Upper lobe of right lung (tissue), 1 donor: ENCODE measurements at places on chromosomes 3 and 15. TPM values are rescaled to one million over a fixed set of nuclear protein-coding genes. Genes with fewer than 3 reads are reported as not detected.

Gene LCTL
- not detected for total RNA-seq

- DNase-seq = no peak
- no peaks in the 10 kb centered on the region for H3K27me3 ChIP-seq
- H3K4me1 ChIP-seq = peaks cover 4% of the 10 kb centered on the region
- H3K4me3 ChIP-seq = no peak overlapping the region
- H3K36me3 ChIP-seq = no peaks in the 10 kb centered on the region
Observed at GRCh38 chr3:187567661-187568121, 102.5 kb downstream of the SST start.

DNA sequence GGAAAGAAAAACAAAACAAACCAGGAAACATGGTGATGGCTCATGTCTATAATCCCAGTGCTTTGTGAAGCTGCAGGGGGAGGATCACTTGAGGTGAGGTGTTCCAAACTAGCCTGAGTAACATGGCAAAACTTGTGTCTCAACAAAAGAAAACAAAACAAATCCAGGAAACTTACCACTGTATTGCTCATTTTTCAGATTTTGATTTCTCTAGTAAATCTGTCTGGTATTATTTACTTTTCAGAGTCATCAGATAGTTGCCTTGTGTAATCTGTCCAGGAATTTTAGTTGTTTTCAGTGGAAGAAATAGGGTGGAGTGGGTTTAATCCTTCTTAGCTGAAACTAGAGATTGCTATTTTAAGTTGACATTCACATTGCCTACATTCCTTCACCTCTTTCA lies 91.8 kb upstream of the ALCAM start:
- H3K4me1 ChIP-seq = no peaks in the 10 kb centered on the region
- no peak overlapping the region for H3K4me3 ChIP-seq
- no peak overlapping the region for H3K27ac ChIP-seq
- H3K36me3 ChIP-seq = no peaks in the 10 kb centered on the region
- H3K27me3 ChIP-seq = no peaks in the 10 kb centered on the region

DNA sequence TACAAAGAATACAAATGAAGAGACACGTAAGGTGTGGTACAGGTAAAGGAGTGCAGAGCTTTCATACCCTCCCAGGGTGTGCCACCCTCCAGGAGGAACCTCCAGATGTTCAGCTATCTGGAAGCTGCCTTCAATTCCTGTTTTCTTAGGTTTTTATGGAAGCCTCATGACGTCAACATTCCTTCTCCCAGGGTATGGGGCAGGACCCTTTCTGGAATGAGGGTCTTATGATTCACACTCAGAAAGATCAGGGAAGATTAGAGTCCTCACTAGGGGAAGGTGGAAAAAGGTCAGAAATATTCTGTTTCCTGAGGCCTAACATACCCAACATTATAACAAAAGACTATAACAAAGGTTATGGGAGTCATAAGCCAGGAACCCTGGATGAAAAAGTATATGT lies 99.8 kb upstream of the PLCL2 start:
- H3K4me3 ChIP-seq = no peak overlapping the region
- no peak overlapping the region for H3K27ac ChIP-seq
- no peaks in the 10 kb centered on the region for H3K4me1 ChIP-seq
- no peak for DNase-seq
